ENCODE measurements at places on chromosomes 5 and 9.

DNA sequence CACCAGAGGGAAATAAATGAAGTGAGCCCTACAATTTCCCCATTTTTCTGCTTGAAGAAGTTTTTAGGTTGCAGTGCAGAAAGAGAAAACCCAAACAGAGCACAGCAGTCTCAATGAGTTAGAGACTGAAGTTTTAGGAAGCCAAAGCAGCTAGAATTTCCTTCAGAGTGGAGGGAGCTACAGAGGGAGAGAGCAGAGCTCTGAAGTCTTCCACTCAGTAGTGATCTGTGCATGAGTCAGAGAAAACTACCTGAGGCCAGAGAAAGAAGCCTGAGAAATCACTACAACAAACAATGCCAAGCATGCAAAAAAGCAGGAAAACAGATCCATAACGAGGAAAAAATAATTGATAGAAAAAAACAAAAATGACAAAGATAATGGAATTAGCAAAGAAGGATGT lies 17.9 kb upstream of the NDUFB6 start:
- DNase-seq = peak; percentile 80

- peak; percentile 14 for DNase-seq
Measured at GRCh38 chr5:177134697-177135225, 1.2 kb downstream of the NSD1 start.

- DNase-seq = peak; percentile 22
Measured at GRCh38 chr9:89410641-89411350, 87.1 kb downstream of the SEMA4D start.

- no peak for DNase-seq
Measured at GRCh38 chr9:126377176-126377509, 50.5 kb downstream of the MVB12B start.

- no peak for DNase-seq
Measured at GRCh38 chr5:42587096-42587723, 164.0 kb downstream of the GHR start.

DNA sequence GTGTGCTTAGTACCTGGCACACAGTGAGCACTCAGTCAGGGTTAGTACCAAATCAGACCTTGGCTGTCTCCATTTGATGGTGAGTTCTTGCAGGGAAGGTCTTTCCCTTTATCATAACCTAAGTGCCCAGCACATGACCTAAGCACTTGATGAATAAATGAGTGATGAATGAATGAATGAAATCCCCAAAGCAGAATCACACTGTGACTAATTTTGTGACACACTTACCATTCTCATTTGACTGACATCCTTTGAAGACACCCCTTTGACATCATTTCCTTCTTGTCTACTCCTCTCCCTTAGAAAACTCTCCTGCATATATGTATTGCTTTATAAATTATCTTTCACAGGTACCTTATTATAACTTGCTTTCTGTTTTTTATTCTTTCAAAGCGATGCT lies 130.2 kb upstream of the ELL2 start:
- no peak for DNase-seq

DNA sequence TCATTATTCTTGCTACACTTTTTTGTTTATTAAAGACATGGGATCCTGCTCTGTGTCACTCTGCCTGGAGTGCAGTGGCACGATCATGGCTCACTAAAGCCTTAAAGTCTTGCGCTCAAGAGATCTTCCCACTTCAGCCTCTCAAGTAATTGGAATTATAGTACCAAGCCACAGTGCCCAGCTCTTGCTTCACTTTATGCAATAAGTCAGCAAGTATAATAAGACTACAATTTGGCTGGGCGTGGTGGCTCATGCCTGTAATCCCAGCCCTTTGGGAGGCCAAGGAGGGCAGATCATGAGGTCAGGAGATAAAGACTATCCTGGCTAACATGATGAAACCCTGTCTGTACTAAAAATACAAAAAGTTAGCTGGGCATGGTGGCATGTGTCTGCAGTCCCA lies 5.9 kb downstream of the C9orf153 start:
- DNase-seq = no peak

DNA sequence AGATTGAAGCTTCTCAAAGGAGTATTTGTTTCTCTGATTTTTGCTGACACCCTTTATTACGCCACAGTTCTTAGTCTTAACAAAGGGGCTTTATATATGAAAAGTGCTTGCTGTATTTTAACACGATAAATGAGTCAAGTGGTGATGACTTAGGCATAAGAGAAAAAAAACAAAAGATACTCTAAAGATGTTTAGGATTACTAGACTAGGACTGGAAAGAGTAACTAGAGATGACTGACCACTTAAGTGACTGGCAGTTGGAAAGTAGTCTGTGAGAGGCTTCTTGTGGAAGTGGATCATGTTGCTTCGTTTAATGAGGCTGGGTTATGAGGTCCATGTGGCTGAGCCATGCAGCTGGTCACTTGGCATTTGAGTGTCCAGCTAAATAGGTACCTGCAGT lies 69.4 kb upstream of the ACTBL2 start:
- DNase-seq = no peak

DNA sequence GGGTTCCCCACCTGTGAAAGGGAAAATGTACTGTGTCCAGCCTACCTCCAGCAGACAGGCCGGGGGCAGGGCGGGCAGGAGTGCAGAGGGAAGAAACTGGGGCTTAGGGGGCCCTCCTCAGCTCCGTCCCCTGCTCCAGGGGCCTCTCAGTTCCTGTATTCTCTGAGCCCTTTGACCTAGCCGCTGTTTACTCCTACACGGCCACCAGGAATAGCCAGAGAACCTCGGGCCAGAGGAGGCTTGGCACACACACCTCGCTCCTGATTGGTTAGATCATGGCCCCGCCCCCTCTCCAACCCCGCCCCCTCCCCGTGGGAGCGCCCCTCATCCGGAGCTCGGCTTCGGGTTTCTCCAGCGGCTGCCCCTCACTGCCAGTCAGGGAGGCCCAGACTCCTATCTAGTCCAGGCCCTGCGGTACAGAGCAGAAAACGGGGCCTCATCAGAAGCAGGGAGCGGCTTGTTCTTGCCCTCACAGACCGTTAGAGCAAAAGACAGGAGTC lies 2.2 kb downstream of the ST6GALNAC6 start:
- DNase-seq = no peak
